HCT116 (cell line): ENCODE measurements at places on chromosomes 5 and 9.

DNA sequence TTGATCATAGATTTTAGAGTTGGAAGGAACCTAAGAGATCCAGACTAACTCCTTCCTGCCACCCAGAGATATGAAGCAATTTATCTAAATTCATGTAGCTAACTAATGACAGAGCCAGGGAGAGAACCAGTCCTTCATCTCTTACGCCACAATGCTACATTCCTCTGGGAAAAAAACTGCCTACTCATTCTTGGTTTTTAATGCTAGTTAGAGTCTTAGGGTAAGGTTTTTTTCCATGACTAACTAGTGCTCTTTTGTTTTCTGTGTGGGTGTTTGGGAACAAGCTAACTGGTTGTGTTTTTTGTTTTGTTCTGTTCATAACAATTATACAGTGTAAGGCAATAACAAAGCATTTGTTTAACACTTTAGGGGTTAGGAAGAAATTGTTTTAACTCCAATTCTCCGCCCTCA is 52.4 kb downstream of the SLC44A1 start:
- peak; percentile 18 for DNase-seq

DNA sequence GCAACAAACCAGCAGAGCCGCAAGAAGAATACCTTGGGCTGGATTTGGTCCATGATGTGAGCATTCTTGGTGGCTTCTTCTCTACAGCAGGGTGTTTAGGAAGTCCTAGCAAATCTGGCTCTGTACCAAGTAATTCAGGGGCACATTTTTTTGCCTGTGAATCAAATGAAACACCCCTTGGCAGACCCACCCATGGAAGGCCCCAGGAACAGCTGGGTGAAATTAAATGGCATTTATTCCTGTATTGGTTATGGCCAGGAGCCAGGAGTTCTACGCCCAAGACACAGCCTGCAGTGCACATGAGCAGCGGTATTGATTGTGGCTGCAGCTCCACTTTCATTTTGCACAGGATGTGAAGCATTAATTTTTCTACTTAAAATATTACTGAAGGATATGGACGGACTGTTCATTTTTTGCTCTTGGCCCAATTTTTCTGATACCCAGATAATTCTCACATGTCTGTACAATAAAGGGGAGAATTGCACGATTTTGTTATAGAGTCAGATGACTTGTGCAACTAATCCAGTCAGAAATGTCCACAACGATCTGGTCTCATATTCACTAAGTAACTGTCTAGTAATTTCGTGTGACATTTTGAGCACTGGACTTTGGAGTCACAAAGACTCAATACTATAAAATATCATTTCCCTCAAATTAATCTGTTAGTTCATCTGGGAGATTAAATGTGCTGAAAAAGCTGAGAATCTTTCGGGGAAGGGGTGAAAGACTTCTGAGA is 120.7 kb upstream of the APC start:
- DNase-seq: no peak

GRCh38 chr9:111948951-111949350 is 52.3 kb downstream of the UGCG start:
- no peak for DNase-seq

DNA sequence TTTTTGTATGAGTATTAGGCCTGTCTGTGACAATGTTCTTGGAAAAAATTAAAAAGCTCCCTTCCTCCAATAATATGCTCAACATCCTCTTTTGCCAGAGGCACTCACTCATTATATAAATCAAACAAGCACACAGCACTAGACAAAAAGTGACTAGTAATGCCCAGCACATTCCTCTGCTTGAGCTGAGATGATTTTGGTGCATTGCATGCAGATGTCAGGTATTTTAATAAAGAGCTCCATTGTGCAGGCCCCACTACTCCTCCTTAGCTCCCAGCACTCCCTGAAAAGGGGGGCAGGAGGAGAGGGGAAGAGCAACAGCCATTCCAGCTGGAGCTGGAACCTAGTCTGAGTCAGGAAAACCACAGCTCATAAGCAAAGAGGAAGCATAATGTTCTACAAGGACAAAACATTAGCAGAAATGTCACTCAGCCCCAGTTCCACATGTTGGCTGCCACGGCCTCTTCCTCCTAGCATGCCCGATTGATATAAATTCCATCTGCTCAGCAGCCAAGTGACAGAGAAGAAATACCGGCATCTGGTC is 348.5 kb downstream of the BNC2 start:
- DNase-seq: no peak

DNA sequence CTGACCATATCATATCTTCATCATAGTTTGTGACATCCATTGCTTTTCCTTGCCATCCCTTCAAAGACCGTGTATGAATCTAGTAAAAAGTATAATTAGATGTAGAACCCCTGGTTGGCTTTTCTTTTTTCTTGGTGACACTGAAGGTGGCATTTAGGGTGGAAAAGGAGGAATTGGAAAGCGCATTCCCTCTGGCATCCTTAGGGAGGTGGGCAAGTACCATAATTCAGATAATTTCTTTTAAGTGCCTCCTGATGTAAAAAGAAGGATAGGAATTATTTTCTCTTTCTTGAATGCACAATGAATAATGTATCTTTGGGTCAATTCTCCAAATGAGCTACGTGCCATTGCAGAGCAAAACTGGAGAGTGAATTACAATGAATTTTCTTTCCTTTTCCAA is 73.2 kb upstream of the SMARCA2 start:
- DNase-seq: no peak

DNA sequence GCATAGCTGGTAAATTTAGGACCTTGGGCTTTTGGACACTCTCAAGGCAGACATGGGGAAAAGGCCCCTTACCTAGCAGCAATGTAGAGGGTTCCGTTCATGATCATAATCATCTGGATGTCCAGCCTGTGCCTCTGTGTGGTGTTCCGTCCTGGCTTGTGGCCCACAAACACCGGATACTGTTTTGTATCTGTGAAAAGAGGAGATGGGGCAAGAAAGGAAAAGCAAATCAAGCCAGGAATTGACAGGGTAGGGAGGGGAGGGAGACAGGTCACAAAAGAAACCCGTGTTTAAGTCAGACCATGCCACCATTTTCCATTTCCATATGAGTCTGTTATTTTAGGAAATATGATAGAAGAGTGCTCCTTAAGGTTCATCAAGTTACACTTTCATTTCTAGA is 72.5 kb downstream of the SEMA6A start:
- DNase-seq: no peak

DNA sequence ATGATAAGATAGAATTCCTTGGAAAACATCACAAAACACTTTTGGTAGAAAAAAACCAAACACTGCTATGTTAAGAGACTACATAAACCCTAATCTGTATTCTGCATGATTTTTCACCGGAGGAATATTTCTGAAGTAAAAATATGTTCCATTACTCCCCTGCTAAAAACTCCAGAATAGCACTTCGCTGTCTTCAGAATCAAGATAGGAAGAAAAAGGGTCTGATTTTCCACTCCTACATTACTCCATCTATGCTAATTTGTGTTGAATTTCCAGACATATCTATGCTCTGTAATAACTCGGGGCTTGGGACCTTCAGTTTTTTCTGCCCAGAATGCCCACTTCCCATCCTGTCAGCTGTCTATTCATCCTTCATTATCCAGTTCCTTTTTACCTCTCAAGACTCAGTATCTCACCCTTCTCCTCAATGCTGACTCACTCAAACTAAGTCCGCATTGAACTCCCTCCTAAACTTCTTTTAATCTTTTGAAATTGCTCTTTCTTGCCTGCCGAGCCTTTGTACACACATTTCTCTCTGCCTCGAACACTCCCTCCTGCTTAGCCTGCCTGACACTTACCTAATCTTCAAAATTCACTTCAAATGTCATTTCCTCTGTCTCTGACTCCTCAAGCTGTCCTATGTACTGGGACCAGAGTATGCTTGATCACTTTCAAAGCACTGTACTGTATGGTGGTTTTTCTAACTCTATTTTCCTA is 171.0 kb downstream of the ARRDC3 start:
- no peak for DNase-seq

GRCh38 chr5:101977729-101978345 is 318.2 kb downstream of the SLCO4C1 start:
- peak; percentile 54 for DNase-seq

DNA sequence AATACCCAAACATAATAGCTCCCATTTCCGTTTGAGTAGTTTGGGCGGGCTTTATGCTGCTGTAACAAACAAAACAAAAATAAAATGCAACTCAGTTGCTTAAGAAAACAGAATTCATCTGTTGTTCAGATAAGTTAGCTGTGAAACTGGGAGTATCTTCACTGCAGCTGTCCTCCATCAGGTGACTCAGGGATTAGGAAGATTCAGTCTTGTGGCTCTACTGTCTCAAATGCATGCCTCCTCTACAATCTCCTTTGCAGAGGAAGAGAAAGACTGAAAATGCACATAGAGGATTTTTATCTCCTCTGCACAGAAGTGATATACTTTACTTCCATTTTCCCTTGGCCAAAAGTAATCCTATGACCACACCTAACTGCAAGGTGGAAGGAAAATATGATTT is 883.7 kb downstream of the PTPRD start:
- no peak for DNase-seq

DNA sequence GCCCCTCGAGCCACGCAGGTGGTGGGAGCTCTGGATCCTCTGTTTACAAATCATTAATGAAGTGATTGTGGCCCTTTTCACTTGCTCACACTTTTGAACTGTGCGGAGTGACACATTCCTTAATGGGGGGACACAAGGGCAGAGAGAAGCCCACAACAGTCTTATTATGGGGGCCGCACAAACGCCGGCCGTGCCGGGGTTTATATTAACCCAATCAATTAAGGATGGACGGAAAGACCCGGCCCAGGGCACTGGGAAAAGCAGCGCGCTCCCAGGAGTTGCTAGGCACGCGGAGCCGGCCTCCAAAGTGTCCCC is 634.8 kb downstream of the IRX1 start:
- no peak for DNase-seq

- no peak for DNase-seq
Measured at GRCh38 chr9:136725612-136726011, 13.2 kb downstream of the DIPK1B start.

- DNase-seq: no peak
Measured at GRCh38 chr9:304519-305185, 90.0 kb downstream of the DOCK8 start.

DNA sequence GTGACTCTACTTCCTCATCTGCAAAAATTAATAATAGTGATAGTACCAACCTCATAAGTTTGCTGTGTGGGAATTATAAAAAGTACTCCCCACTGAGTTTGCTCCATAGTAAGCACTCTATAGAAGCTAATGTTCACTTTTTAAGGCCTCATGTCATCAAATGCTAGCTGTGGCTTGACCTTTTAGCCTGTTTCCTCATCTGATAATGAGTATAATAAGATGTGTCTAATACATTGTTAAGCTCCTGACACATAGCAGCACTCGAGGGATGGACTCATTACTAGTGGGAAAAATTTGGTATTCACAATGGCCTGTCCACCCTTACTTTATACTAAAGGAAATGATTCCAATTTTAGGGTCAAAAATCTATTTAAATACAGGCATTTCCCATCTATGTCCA is 26.1 kb upstream of the CAST start:
- DNase-seq: no peak

- no peak for DNase-seq
Measured at GRCh38 chr9:121862371-121863332, 211.2 kb downstream of the DAB2IP start.
